ENCODE measurements at places on chromosomes 7 and 10. TPM values are rescaled to one million over a fixed set of nuclear protein-coding genes. Genes with fewer than 3 reads are reported as not detected.

GRCh38 chr10:90245623-90246022, 544.2 kb downstream of the KIF20B start:
- no peaks in the 10 kb centered on the region for H3K36me3 ChIP-seq
- no peak for DNase-seq
- no peak overlapping the region for H3K4me3 ChIP-seq
- no peaks in the 10 kb centered on the region for H3K4me1 ChIP-seq

DNA sequence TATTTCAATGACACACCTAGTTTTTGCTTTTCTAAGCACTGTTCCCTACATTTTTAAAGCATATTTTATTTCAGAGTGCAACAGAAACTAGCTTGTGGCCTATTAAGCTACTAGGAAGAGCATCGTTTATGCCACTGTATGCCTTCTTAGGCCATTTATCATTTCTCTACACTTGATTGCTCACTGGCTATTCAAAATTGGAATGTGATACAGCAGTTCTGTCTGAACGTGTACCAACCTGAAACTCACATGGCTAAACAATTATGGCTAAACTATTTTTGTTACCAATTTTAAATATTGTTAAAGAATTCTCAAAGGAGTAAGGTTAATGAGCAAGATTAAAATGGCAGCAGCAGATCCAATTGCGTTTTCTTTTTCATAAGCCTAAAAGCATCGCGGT, 105.2 kb downstream of the GSAP start:
- peaks cover 6% of the 10 kb centered on the region for H3K4me1 ChIP-seq
- H3K36me3 ChIP-seq: no peaks in the 10 kb centered on the region
- H3K27me3 ChIP-seq: no peaks in the 10 kb centered on the region
- no peak for DNase-seq
- no peak overlapping the region for H3K4me3 ChIP-seq

DNA sequence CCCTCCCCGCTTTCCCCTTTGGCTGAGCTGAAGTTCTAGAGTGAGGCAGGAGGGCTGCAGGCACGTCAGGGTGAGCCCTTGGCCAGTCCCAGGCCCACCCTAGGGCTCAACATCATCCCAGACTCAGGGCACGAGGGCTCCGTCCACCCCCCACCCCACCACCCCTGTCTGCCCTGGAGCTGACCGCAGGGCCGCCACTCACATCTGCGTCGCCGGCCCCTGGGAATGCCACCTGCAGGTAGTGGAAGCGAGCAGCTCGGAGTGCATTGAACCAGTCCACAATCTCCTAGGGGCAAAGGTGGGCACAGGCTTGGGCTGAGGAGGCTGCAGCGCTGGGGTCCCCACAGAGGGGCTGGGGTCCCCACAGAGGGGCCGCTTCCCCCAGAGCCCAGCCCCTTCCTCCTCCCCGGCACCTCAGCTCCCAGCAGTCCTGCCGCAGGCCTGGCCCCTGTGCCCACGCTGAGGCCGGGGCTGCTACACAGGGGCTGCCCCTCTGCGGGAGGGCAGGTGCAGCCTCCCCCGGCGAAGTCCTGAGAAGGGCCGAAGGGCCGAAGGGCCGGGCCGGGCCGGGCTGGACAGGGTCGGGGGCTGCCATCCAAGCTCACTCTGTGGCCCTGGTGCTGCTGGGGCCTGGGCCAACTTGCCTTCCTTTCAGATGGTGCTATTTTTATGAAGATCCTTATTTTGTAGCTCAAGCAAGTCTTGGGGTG, 24.1 kb downstream of the GET4 start:
- H3K27me3 ChIP-seq: peaks cover 5% of the 10 kb centered on the region
- H3K27ac ChIP-seq: no peak overlapping the region
- H3K4me1 ChIP-seq: no peaks in the 10 kb centered on the region
- peaks cover 7% of the 10 kb centered on the region for H3K36me3 ChIP-seq

GRCh38 chr7:64463636-64464375, 99.1 kb downstream of the ZNF680 start:
- peak overlapping the region; percentile 72 for H3K4me3 ChIP-seq
- H3K27me3 ChIP-seq: no peaks in the 10 kb centered on the region
- no peak for DNase-seq
- no peaks in the 10 kb centered on the region for H3K36me3 ChIP-seq

DNA sequence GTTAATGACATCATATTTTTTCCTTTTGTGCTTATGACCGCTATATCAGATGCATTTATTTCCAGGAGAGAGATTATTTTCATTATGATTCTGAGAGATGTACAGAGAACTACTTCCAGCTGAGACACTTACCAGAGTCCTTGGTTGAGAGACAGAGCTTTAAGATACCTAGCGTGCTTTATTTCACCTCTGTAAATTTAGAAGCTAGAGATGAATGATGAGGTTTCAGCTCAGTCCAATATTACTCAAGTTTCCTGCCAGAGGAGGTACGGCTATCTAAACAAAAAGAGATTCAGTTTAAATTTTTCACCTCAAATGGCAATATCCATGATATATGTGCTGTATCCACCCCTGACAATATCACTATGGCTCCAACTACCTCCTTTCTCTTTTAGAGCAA, 182.6 kb upstream of the FAM3C start:
- H3K27ac ChIP-seq: no peak overlapping the region
- peaks cover 14% of the 10 kb centered on the region for H3K27me3 ChIP-seq
- H3K4me3 ChIP-seq: no peak overlapping the region
- H3K4me1 ChIP-seq: no peaks in the 10 kb centered on the region
- no peaks in the 10 kb centered on the region for H3K36me3 ChIP-seq
- DNase-seq: no peak

- H3K4me1 ChIP-seq: peaks cover 50% of the 10 kb centered on the region
- no peak overlapping the region for H3K27ac ChIP-seq
- no peak for DNase-seq
- H3K36me3 ChIP-seq: no peaks in the 10 kb centered on the region
- H3K4me3 ChIP-seq: no peak overlapping the region
These were observed 29.2 kb upstream of the KLF6 start for GRCh38 chr10:3813986-3814837.

GRCh38 chr7:76089865-76090475, 42.1 kb downstream of the MDH2 start:
- no peaks in the 10 kb centered on the region for H3K36me3 ChIP-seq
- no peak overlapping the region for H3K4me3 ChIP-seq
- no peak for DNase-seq
- no peak overlapping the region for H3K27ac ChIP-seq

- peaks cover 23% of the 10 kb centered on the region for H3K4me1 ChIP-seq
- no peak for DNase-seq
- H3K4me3 ChIP-seq: peak overlapping the region; percentile 80
- H3K36me3 ChIP-seq: no peaks in the 10 kb centered on the region
- no peak overlapping the region for H3K27ac ChIP-seq
These were observed 60.6 kb upstream of the MSMB start for GRCh38 chr10:46106410-46107255.

- H3K27me3 ChIP-seq: no peaks in the 10 kb centered on the region
- no peak overlapping the region for H3K4me3 ChIP-seq
- no peak overlapping the region for H3K27ac ChIP-seq
- H3K4me1 ChIP-seq: no peaks in the 10 kb centered on the region
- DNase-seq: no peak
- H3K36me3 ChIP-seq: no peaks in the 10 kb centered on the region
These were observed 60.3 kb upstream of the FOXP2 start for GRCh38 chr7:114354306-114354705.

- H3K4me3 ChIP-seq: no peak overlapping the region
- H3K4me1 ChIP-seq: no peaks in the 10 kb centered on the region
- H3K36me3 ChIP-seq: no peaks in the 10 kb centered on the region
- DNase-seq: no peak
- H3K27me3 ChIP-seq: no peaks in the 10 kb centered on the region
These were observed 974.8 kb downstream of the SORCS3 start for GRCh38 chr10:105615715-105616365.

DNA sequence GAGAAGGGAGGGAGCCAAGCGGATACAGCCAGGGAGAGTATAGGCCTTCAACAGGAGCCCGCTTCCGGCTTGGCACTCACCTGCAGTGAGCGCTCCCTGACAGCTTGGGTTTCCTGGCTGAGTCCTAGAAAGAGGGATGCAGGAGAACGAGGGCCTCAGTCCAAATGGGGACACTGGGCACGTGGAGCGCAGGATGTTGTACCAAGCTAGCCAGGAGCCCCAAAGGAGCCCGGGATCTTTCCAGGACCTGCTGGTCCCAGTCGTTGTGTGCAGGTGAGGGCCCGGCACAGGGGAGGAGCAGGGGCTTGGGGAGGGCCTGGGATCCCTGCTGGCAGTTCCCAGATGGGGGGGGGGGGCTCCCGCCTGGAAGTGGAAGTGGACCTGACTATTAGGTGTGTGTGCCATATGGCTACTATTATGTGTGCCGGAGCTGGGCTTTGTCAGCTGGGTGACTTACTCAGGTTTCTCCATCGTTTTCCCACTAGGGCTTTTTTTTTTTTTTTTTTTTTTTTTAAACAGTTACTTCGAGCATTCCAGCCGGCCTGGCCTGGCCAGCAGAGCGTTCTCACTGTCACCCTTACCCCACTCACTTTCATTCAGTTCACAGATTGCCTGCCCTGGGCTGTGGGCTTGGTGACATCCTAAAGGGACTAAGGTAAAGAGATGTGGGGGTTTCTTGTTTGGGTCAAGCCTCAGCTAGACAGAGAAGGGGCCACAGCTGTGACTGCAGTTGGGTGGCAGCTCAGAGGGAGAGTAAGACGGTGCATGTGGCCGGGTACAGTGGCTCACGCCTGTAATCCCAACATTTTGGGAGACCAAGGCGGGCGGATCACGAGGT, 3.8 kb downstream of the AGAP3 start:
- H3K27ac ChIP-seq: peak overlapping the region; percentile 95
- H3K4me1 ChIP-seq: peaks cover 73% of the 10 kb centered on the region
- peaks cover 9% of the 10 kb centered on the region for H3K27me3 ChIP-seq
- H3K4me3 ChIP-seq: peak overlapping the region; percentile 92
- no peaks in the 10 kb centered on the region for H3K36me3 ChIP-seq

- no peak overlapping the region for H3K4me3 ChIP-seq
- H3K27me3 ChIP-seq: no peaks in the 10 kb centered on the region
These were observed 140.9 kb downstream of the ADCYAP1R1 start for GRCh38 chr7:31192986-31193385.

GRCh38 chr7:127943541-127944521, 87.4 kb downstream of the LRRC4 start:
- H3K4me3 ChIP-seq: no peak overlapping the region
- H3K27me3 ChIP-seq: peaks cover 6% of the 10 kb centered on the region
- peaks cover 56% of the 10 kb centered on the region for H3K4me1 ChIP-seq
- DNase-seq: no peak
- H3K36me3 ChIP-seq: peaks cover 18% of the 10 kb centered on the region

GRCh38 chr7:155286686-155287085, 11.0 kb upstream of the INSIG1 start:
- no peak overlapping the region for H3K27ac ChIP-seq
- H3K4me1 ChIP-seq: peaks cover 12% of the 10 kb centered on the region
- no peak overlapping the region for H3K4me3 ChIP-seq
- no peak for DNase-seq
- peaks cover 49% of the 10 kb centered on the region for H3K27me3 ChIP-seq

GRCh38 chr10:21811245-21811585, 192.3 kb downstream of the DNAJC1 start:
- H3K27ac ChIP-seq: no peak overlapping the region
- no peak overlapping the region for H3K4me3 ChIP-seq
- 0 out of 2 replicates have a peak, but pooled peaks cover 12% of the 10 kb centered on the region for H3K4me1 ChIP-seq
- H3K36me3 ChIP-seq: no peaks in the 10 kb centered on the region
- H3K27me3 ChIP-seq: no peaks in the 10 kb centered on the region
- DNase-seq: no peak

- peak overlapping the region; percentile 84 for H3K4me3 ChIP-seq
- H3K36me3 ChIP-seq: no peaks in the 10 kb centered on the region
- peaks cover 55% of the 10 kb centered on the region for H3K4me1 ChIP-seq
- peak overlapping the region; percentile 100 for H3K27ac ChIP-seq
- H3K27me3 ChIP-seq: peaks cover 3% of the 10 kb centered on the region
These were observed 31.3 kb downstream of the DDC start for GRCh38 chr7:50533866-50534265.

DNA sequence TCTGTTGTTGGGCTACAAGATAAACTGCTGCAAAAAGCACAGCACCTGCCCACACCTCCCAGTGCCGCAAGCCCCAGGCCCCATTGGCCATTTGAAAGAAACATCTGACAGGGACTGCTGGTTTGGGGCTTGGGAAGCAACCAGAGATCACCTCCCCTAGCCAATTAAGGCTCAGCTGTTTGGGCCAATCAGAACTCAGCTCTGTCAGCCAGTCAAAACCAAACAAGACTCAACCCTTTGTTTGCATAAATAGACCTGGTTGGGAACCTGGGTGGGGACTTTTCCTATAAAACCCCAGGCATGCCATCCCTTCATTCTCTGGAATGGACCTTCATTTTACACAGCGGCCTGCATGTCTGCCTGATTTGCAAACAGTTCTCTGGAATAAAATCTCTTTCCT, 17.2 kb upstream of the NME8 start:
- H3K36me3 ChIP-seq: peaks cover 6% of the 10 kb centered on the region
- H3K27me3 ChIP-seq: peaks cover 2% of the 10 kb centered on the region
- H3K4me3 ChIP-seq: no peak overlapping the region
- H3K4me1 ChIP-seq: no peaks in the 10 kb centered on the region

DNA sequence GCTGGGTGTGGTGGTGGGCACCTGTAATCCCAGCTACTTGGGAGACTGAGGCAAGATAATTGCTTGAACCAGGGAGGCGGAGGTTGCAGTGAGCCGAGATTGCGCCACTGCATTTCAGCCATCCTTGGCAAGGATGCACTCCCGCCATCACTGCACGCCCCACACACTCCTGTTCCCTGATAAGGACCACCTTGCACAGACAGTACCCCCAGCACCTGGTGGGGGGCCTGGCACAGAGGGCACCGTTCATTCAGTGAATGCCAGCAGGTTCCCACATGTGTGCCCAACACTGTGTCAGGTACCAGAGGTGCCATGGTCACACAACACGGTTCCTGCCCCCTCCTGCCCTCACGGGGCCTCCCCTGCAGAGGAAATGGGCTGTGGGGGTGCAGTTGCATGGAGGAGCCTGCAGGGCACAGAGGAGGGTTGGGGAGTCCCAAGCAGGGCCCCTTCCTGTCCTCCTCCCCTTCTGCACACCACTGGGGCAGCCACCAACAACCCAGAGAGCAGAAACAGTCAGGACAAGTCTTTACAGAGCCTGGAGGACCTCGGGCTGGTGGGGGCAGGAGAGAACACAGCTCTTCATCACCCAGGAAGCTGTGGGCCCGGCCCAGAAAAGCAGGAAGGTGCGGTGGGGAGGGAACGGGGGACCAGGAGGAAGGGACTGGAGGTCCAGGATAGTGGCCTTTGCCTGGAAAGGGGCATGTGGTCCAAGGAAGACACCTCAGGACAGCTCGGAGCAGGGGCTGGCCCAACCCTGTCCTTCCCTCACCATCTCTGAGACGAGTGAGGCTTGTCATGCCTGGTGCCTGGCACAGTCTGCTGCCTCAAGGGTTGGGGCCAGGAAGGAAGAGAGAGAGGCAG, 7.1 kb downstream of the CRYGN start:
- no peak overlapping the region for H3K27ac ChIP-seq
- peaks cover 18% of the 10 kb centered on the region for H3K4me1 ChIP-seq
- no peak overlapping the region for H3K4me3 ChIP-seq
- DNase-seq: no peak

The SEC31B gene
- 2.9 TPM for total RNA-seq

The CLRN3 gene
- not detected for total RNA-seq

The CYP2E1 gene
- 1.2 TPM for total RNA-seq

The EGFR gene
- 83.1 TPM for total RNA-seq

The SLC39A12 gene
- not detected for total RNA-seq

The LIPF gene
- total RNA-seq: not detected

The SMNDC1 gene
- 34.8 TPM for total RNA-seq

Data from HFFc6 (cell line).